Suppressor macrophage (primary cell): ENCODE measurements at places on chromosomes 4 and X.

GRCh38 chr4:15186149-15186548 lies 183.9 kb downstream of the CPEB2 start:
- DNase-seq, result no peak

DNA sequence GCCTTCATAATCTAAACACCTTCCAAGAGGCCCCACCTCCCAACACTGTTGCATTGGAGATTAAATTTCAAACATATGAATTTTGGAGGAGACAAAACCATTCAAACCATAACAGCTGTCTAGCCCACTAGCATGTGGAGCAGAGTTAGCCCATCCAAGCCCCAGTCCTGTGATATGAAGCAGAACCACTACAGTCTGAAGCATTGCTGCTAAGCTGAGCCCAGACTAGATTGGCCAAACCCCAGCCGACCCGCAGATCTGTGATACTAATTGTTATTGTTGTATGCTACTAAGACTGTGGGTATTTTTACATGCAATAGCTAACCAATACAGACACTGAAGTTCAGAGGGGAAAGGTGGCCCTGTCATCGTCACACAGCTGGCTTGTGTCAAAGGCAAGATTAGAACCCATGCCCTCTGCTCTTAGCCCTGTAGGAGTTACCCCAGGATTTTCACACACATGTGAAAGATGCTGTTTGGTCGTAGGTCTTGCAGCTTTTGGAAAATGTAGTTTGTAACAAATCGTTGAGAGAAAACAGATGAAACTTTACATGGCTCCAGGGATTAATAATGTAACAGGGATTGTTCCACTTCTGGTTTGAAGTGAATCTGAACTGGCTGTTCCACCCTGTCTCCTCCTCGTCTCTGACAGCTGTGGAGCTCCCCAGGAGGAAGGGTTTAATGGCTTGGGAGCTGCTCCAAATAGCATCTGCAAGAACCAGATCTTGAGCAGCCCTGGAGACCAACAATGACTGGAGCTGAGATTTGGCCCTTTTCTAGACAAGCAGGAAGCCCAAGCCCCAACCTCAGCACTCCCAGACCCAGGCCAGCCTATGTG lies 517.5 kb downstream of the MID1IP1 start:
- DNase-seq, result no peak

DNA sequence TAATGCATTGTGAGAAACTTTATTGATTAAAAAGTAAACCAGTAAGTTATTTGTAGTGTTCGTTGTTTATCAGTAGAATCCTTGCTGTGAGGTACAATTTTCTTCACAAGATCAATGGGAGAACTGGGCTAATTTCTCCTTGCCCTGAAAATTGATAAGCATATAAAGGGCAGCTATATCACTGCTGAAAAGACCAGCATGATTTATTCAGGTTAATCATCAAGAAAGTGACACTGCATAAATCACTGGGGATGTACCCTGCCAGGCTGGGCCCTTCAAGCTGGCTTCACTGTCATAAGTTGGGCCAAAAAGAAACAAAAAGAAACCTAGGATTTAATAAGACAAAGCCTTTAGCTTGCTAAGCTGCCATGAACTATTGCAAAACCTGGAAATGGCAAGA lies 746.7 kb downstream of the STPG2 start:
- no peak for DNase-seq

DNA sequence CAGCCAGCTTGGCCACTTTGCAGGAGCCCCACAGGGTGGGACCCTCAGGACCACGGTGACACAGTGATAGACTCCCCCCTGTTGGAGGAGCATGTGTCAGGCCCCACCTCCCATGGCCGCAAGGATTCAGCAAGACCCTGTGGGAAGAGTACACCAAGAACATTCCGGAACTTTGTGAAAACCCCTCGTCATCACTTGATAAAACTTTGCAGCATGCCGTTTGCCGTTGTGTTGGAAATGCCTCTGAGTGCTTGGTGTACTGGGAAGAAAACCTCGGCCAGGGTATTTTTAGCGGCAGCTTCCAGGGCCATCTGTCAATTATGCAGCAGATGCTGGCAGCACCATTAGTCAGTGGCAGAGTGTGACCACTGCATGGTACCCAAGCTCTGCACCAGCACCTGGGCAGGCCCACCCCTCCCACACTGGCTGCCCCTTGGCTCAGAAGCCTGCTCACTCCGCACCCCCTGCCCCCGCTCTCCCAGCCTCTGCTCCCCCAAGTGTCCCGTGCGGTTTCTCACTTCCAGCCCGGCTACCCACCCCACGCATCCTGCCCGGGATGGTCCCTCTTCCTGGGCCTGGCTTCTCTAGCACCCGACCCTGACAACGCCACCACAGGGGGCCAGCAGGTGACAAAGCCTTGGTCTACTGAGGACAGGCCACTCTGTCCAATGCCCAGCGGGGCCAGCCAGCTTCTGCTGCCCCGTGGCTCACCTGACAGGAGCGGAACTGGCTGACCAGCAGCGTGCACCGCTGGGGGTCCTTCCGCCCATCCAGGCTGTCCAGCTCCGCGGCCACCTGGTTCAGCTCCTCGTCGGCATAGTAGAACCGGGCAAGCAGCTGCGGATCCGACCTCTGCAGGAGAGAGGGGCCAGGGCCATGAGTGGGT lies 65.0 kb downstream of the ZFYVE28 start:
- no peak for DNase-seq

DNA sequence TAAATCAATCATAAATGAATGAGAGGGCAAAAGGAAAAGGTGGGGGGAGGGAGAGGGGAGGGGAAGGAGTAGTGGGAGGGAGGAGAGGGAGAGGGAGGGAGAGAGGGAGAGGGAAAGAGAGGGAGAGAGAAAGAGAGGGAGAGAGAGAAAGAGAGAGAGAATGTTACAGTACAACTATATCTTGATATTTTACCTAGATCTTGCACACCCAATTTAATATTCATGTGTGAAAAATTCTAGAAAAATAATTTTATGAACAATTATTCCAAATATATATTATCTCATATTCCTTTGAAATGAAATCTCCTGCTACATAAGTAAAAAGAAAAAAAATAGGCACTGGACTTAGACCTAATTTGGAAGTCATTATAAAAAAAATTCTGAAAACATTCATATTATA lies 120.0 kb downstream of the SCLT1 start:
- DNase-seq, result no peak

GRCh38 chrX:45591650-45592049 lies 391.0 kb upstream of the DIPK2B start:
- DNase-seq, result no peak

DNA sequence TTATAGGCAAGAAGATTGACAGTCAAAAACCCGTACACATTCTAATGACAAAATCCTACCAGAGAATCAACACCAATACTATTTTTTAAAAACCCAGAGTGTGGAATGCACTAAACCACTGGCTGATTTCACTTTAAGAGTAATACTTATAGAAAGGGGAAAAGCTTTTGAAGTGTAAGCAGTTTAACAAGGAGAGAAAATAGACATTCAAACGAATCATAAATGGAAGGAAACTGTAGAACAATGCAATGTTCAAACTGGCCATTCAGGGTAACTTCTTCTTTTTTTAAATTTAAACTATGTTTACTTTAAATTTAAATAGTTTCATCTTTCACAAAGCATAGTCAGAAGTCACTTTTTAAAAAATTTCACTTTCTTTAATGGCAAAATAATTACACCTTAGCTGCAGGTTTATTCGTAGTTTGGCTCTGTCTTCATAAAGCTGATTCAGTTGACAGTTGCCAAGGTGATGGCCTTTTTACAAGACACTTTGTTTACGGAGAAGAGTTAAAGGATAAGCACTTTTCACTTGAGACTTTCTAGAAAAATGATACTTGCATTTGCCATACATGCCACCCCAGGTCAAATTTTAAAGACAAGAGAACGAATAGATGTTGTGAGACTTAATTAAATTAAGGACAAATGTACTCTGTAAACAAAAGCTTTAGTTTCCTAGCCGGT lies 82.4 kb upstream of the KLF3 start:
- DNase-seq, result no peak

GRCh38 chrX:40628506-40628905 lies 5.3 kb downstream of the MPC1L start:
- DNase-seq, result no peak

GRCh38 chr4:64520421-64520820 lies 111.2 kb upstream of the TECRL start:
- DNase-seq, result no peak

DNA sequence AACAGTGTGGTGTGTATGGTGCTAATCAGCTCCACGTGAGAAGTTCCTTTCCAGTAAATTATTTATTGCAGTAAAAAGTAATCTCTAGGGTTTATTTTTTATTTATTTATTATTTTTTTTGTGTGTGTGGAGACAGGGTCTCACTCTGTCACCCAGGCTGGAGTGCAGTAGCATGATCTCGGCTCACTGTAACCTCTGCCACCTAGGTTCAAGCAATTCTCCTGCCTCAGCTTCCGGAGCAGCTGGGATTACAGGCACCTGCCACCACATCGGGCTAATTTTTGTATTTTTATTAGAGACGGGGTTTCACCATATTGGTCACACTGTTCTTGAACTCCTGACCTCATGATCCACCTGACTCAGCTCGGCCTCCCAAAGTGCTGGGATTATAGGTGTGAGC lies 606.9 kb downstream of the PCDH7 start:
- no peak for DNase-seq

- DNase-seq, result peak; percentile 79
These were observed 18.8 kb upstream of the TMSB4X start for GRCh38 chrX:12955882-12956703.

DNA sequence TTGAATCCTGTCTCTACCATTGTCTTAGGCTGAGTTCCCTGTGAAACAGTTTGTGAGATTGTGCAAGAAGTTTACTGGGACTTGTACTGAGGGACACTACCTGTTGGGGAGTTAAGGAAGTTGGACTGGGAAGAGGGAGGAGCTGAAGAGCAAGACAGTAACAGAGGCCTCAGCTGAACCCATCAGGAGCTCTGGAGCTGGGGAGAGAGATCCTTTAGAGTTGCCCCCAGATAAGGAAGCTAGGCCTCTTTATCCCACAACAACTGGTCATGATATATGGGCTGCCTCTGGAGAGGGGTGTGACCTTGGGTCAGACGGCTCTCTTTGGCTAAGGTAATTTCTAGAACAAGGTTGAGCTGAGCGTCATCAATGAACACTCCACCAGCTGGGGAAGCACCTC lies 137.8 kb upstream of the SLC4A4 start:
- no peak for DNase-seq

GRCh38 chr4:37802068-37802666 lies 24.3 kb upstream of the PGM2 start:
- DNase-seq, result peak; percentile 76

- no peak for DNase-seq
These were observed 249.1 kb upstream of the DIAPH2 start for GRCh38 chrX:96435378-96436035.

- no peak for DNase-seq
These were observed 41.9 kb downstream of the RRAGB start for GRCh38 chrX:55759478-55759877.

DNA sequence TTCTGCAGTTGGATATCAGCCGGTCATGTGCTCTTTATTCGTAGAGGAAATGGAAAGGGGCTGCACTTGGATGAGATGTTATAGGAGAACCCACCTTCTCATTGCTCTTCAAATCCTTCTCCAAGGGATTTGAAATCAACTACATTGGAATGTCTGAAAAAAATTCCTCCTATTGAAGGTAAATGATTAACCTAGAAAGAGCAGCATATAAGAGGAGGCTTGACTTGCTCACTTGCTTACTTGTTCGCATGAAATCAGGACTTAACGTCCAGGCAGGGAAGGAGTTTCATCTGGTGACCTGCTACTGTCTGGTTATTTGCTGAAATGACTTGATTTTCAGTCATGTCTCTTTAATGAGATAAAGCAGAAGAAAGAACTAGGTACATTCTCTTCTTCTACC lies 338.4 kb upstream of the NOCT start:
- DNase-seq, result no peak

- no peak for DNase-seq
These were observed 383.4 kb downstream of the ANKRD50 start for GRCh38 chr4:124329134-124329533.

GRCh38 chr4:122635205-122635604 lies 14.3 kb upstream of the IL21 start:
- no peak for DNase-seq

DNA sequence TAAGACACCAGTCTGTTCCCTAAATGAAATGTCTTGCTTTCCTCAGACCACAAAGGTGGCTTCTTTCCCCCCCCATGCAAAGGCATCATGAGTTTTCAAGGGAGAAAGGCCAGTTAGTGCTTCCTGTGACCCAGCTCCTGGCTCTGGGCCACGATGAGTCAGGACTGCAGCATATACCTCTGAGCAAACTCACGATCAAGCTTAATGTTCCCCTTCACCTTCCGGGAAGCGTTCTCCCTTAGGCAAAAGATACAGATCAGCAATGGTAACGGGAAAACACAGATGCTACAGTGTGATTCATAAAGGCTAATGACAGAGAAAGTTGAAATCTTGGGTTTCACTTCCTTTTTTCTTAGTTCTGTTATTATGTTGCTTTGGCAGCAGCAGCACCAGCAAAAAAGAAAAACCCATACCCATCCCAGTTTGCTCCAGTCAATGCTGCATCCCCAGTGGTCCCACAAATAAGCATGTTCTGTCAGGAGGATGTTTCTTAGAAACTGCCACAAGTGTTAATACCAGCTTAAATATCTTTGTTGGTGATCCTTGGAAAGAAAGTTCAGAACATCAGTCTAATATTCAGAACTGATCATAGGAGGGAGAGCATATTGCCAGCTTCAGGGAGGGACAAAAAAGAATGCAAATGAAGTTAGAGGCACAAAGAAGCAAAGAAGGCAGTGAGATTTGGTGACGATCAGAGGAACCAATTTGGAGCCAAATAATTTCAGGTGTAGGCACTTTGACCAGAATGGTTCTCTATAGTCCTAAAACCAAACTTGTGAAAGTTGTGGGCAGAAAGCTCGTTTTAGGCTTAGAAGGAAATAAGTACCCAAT lies 41.2 kb downstream of the LONRF3 start:
- DNase-seq, result peak; percentile 85

GRCh38 chr4:149311076-149311475 lies 504.6 kb downstream of the IQCM start:
- no peak for DNase-seq

DNA sequence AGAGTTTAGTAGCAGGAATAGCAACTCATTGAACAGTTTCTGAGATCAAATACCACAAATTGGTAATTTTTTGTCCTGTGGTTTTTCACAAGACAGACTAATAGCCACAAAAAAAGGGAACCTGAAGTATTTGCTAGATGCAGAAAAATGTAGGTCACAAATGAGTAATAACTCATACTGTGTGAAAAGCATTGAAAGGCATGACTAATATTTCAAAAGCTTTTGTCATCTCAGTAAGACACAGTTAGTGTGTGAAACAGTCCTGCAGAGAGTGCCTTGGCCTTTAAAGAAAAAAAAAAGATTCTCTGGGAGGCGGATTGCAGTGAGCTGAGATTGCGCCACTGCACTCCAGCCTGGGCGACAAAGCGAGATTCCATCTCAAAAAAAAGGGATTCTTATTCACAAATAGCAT lies 31.4 kb upstream of the SLC25A31 start:
- peak; percentile 91 for DNase-seq
